NCI-H1436 treated with DMSO at 0.1 percent for 48 hours (cell line): ENCODE measurements at places on chromosomes 7 and 10.

DNA sequence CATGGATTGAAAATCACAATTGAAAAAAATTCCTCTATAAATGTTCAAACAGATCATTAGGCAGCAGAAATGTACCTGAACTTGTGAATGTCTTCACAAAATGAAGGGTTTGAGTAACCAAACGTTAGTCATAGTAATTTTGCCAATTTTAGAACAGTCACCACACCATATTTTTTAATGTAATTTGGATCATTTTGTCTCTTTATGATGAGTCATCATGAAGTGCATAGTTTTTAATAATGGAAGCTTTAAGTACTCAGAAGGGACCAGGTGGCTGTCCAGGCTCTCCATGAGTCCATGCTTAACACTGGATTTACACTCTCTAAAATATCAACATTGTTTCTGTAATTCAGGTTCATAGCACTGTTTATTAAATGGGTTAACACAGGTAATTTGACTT lies 219.2 kb downstream of the ETV1 start:
- DNase-seq, result no peak

- no peak for DNase-seq
These were observed 492.9 kb upstream of the FOXK1 start for GRCh38 chr7:4189131-4189570.

DNA sequence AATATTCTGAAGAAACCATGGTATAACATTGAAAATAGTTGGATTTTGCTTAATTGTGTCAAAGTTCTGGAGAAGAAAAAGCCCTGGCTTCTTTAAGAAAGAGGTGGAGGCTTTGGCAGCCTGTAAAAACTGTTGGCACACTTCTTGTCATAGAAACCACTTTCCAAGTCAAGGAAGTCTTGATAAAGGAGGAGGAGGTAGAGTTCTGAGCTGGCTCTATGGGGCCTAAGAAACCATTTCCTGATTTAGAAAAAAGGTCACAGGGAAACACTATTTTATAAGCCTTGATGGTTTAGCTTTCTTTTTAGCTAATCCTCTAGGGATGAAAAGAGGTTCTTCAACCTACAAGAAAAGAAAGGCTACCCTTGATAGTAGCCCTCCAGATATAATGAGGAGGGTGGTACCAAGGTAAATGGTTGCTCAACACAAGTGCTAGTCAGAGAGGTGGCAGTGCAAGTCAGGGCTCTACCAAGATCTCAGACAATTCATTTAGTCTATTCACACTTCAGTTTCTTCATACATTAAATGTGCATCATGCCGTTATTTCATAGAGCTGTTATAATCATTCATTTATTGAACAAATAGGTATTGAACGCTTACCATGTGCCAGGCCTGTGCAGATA lies 346.9 kb downstream of the RNLS start:
- no peak for DNase-seq

- DNase-seq, result peak; percentile 16
These were observed 114.6 kb downstream of the DNAJC1 start for GRCh38 chr10:21888959-21889358.

DNA sequence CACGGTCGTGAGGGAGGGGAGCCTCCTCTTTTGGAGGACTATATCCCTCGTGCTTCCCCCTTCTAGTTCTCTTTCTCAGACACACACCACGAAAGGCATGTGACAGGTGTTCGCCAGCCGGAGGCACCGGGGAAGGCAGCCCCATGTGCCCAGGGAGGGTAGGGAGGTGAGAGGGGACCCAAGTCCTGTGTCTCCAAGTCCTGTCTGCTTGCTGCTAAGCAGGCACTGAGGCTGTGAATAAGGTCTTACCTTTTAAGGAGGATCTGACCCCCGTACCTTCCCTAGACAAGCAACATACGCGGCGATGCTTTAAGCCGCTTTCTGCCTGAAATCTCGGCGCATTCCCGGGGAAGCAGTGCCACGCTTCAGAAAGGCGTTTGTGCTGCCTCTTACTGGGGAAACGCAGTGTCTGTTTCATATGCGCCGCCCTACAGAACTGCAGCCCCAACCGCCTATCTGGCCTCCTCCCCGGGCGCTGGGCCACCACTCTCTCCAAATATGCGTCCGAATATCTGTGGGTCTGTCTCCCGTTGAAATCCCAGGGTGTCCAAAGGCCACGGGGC lies 770 bp downstream of the PLXNA4 start:
- DNase-seq, result no peak

GRCh38 chr7:64638822-64639221 lies 27.1 kb upstream of the ZNF107 start:
- DNase-seq, result no peak
